ENCODE measurements at places on chromosomes 2 and 18. TPM values are rescaled to one million over a fixed set of nuclear protein-coding genes. Genes with fewer than 3 reads are reported as not detected.
A peak's percentile ranks its signal among the peaks of the same experiment; 100 is the strongest.

GRCh38 chr18:63177919-63178821, 141.4 kb downstream of the BCL2 start:
- DNase-seq = no peak
- no peak overlapping the region for H3K4me3 ChIP-seq
- H3K36me3 ChIP-seq = no peaks in the 10 kb centered on the region
- H3K27ac ChIP-seq = no peak overlapping the region
- peaks cover 16% of the 10 kb centered on the region for H3K4me1 ChIP-seq

GRCh38 chr2:62207491-62207890, 11.6 kb downstream of the B3GNT2 start:
- peaks cover 12% of the 10 kb centered on the region for H3K36me3 ChIP-seq
- H3K27me3 ChIP-seq = peaks cover 6% of the 10 kb centered on the region
- H3K27ac ChIP-seq = peak overlapping the region; percentile 78
- peaks cover 100% of the 10 kb centered on the region for H3K4me1 ChIP-seq
- no peak overlapping the region for H3K4me3 ChIP-seq
- DNase-seq = no peak

DNA sequence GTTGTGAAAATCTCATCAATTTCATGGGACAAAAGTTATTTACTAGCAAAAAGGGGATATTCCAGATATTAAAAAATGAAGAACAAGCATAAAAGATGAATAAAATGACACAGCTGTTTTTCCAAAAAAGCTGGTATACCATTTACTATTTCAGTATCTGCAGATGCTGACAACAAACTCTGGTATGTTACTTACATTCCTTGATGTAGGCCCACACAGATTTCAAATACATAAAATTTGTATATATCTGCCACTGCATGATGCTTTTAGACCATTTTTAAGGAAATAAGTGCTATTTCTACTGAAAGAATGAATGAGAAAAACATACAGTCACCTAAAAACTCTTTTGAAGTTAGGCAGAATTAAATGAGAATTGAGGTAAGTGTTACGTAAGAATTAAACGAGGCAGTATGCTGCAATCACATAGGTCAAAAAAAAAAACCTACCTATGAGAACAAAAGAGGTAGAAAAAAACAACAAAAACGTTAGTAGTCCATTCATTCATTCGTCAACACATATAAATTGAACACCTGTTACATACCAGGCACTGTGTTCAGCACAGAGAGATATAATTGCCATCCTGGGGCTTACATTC, 32.5 kb downstream of the ARL5A start:
- no peaks in the 10 kb centered on the region for H3K27me3 ChIP-seq
- H3K27ac ChIP-seq = no peak overlapping the region
- peaks cover 6% of the 10 kb centered on the region for H3K36me3 ChIP-seq
- H3K4me1 ChIP-seq = peaks cover 8% of the 10 kb centered on the region

DNA sequence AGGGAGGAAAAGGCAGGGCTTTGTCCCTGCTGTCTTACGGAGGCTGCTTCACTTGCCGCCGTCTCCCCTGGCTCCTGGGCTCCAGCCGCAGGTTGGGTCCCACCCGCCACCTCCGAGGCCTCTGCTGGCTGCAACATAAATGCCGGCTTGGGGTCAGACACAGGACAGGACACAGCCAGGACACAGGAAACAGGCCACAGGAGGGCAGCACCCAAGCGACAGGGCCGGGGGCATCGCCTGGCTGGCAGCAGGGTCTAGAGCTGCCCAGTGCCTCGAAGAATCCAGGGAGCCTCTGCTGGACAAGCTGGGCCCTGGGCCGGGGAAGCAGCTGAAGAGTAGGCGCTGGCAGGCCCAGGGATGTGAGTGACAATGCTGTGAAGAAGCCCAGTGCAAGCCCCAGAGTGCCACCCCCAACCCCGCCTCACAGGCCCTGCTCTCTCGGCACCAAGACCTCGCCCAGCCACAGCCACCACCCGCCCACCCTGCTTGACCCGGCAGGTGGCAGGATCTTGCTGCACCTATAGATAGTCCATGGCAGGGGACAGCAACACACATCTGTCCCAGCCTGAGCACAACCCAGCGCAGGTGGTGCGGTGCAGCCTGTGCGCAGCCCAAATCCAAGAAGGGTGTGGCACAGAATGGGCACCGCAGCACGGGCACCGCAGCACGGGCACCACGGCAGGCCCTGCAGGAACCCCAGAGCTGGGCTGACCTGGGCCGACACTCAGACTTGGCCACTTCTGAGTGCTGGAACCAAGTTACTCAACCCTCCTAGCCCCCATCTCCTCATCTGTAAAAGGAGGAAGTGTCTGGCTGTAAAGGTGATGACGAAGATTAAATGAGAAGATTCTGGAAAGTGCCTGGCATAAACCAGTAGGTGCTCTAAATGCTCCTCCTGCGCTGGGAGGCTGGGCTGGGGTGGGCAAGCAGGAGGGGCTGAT, 55.6 kb downstream of the BIN1 start:
- H3K36me3 ChIP-seq = peaks cover 6% of the 10 kb centered on the region
- no peak overlapping the region for H3K27ac ChIP-seq
- no peak for DNase-seq
- H3K4me3 ChIP-seq = no peak overlapping the region
- H3K27me3 ChIP-seq = peaks cover 6% of the 10 kb centered on the region

GRCh38 chr2:18991177-18992168, 366.9 kb downstream of the OSR1 start:
- H3K4me1 ChIP-seq = no peaks in the 10 kb centered on the region
- no peak overlapping the region for H3K27ac ChIP-seq
- no peak overlapping the region for H3K4me3 ChIP-seq
- no peaks in the 10 kb centered on the region for H3K36me3 ChIP-seq
- H3K27me3 ChIP-seq = no peaks in the 10 kb centered on the region

DNA sequence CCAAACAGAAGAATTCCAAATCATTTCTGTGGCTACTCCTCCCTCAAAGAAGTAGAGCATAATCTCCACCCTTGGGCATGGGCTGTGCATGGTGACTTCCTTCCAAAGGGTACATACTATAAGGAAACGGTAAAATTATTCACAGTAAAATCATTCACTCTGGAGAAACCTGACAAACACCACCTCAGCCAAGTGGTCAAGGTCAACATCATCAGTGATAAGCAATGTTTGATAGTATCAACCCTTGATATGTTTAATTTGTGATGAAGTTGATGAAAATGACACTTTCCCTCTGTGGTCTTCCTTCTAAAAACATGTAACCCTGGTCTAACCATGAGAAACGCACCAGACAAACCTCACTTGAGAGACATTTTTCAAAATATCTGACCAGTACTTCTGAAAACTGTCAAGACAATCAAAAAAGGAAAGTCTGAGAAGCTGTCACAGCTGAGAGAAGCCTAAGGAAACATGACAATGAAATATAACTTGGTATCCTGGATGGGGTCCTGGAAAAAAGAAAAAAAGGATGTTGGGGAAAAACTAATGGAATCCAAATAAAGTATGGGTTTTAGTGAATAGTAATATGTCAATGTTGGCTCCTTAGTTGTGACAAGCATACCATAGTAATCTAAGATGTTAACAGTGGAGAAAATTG, 9.4 kb upstream of the TXNDC2 start:
- H3K27me3 ChIP-seq = peaks cover 3% of the 10 kb centered on the region
- H3K36me3 ChIP-seq = no peaks in the 10 kb centered on the region

DNA sequence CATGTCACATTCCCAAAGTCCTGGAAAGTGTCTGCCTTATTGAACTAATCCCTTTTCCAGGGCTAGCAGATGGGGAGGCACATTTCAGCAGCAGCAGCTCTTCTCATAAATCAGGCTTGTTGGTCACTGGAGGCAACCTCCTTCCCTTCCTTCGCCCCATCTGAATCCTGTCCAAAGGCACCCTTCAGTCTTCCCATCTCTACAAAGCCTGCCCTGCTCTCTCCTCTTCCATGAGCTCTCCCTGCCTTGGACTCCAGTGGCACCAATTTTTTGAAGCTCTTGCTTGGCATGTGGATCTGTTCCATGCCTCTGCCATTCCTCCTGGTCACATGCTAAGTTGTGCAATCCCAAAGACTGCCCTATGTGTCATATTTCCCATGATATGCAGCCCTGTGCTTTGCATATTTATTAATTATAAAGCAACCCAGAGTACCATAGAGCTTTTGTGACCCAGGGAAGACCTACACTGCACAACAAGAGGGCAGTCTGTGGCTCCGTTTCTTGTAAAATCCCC, 70.3 kb downstream of the ANTXR1 start:
- no peak overlapping the region for H3K27ac ChIP-seq
- no peak overlapping the region for H3K4me3 ChIP-seq
- no peak for DNase-seq
- H3K27me3 ChIP-seq = peaks cover 26% of the 10 kb centered on the region
- H3K4me1 ChIP-seq = peaks cover 6% of the 10 kb centered on the region

DNA sequence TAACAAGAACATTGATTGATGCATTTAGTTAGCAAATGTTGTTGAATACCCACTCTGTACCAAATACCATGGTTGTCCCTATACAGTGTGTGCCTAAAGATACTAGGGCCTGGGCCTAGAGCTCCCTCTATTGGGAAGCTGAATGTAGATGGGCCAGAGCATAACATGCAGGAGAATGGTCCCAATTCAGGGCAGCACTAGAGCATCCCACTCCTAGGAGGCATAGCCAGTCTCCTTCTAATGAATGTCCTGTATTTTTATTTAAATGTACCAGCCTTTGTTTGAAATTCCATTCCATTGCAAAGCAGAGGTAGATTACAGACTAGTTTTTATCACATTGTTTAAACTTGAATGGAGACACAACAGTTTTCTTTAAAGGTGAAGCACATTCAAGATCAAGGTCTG, 90.6 kb downstream of the FEZ2 start:
- H3K27ac ChIP-seq = no peak overlapping the region
- H3K4me3 ChIP-seq = no peak overlapping the region
- peaks cover 6% of the 10 kb centered on the region for H3K36me3 ChIP-seq

DNA sequence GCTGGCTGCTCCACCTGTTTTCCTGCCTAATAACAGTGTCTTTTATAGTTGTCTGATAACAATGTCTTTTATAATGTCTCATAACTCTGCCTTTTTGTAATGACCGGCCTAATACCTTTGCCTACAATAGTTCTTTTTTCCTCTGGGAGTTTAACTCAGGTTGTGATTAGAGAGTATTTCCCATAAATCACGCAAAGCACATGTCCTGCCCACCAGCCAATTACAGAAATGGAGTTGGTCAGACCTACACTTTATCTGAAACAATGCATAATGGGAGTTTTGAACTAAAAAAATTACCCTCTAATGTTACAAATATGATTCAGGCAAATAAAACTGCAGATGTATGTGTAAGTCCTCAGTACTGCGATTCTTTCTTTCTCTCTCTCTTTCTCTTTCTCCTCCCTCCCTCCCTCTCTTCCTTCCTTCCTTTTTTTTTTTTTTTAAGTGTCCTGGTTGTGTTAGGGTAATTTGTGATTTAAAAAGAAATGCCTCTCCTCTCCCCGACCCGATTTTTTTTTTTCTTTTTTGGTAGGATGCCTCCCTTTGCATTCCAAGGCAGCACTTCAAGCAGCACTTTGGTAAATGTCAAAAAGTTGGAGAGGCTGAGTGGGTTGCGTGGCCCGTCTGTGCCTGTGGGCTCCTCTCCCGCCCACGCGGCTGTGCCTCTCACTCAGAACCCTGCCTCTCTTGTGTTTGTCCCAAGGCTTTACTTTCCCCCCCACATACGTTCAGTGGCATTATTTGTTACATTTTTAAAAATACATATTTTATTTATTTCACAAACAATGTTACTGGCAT, 147.3 kb downstream of the AGAP1 start:
- H3K27me3 ChIP-seq = peaks cover 4% of the 10 kb centered on the region
- DNase-seq = no peak
- no peaks in the 10 kb centered on the region for H3K4me1 ChIP-seq
- no peak overlapping the region for H3K27ac ChIP-seq
- H3K36me3 ChIP-seq = no peaks in the 10 kb centered on the region
- no peak overlapping the region for H3K4me3 ChIP-seq

GRCh38 chr2:144170179-144170578, 349.7 kb downstream of the ZEB2 start:
- H3K4me3 ChIP-seq = no peak overlapping the region
- peaks cover 11% of the 10 kb centered on the region for H3K36me3 ChIP-seq
- H3K27ac ChIP-seq = no peak overlapping the region
- DNase-seq = no peak
- no peaks in the 10 kb centered on the region for H3K4me1 ChIP-seq

DNA sequence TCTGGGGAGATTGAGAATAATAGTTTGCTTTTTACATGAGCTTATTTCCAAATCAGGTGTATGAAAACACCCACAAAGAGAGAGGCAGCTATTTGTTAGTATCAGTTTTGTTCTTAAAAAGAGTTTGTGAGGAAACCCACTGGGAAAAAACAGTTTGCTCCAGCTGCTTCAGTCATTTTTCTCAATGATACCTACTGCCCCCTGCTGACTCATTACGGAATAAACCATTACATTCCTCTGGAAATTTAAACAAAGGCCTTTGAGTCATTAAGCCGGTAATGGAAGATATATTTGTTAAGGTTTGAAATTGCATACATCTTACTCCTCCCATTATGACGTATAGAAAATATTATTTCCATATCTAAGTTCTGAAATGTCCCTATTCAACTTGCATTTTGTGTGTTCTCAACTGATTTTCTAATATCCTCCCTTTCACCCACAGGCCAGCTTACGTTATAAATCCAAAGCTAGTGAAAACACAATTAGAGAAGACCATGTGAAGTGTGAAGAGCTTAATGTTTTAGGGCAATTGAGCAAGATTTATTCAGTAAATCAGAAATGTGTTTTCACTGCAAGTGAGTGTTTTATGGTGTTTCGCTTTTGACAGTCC, 761.6 kb downstream of the DSC3 start:
- no peaks in the 10 kb centered on the region for H3K4me1 ChIP-seq
- DNase-seq = no peak
- no peak overlapping the region for H3K27ac ChIP-seq
- no peaks in the 10 kb centered on the region for H3K27me3 ChIP-seq

DNA sequence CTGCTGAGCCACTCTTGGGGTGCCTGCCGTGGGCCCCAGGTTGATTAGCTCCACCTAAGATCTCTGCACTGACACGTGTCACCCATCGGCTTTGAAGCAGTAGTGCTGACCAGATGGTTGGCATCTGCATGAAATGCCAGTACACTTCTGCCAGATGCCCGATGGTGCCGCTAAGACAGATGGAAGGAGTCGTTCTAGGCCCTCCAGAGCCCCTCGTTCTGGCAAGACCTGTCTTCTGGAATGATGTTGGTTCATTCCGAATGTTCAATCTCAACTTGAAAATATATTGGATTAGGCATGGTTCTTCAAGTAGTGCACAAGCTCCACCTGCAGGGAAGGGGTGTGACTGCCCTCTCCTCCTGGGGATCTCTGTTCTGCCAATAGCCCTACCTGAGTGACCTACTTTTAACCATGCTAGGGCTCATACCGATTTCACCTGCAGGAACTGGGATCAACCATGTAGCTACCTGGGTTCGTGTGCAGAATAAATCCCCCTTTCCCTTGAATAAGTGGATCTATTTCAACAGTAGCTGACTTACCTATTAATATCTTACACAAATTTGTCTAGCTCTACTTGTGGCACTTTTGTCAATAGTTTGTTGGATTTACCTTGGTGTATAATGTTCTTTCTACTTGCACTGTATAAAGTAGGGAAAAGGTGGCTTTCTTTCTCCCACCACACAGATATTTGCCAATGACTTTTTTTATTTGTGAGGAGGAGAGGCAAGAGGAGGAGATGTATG, 342.6 kb downstream of the CTNNA2 start:
- H3K27ac ChIP-seq = no peak overlapping the region
- H3K4me1 ChIP-seq = no peaks in the 10 kb centered on the region
- H3K4me3 ChIP-seq = no peak overlapping the region

Gene LYPD6B
- not detected for polyA plus RNA-seq

Gene IL36RN
- not detected for polyA plus RNA-seq

Gene UGT1A5
- polyA plus RNA-seq = not detected

Gene HK2
- 0.19 TPM for polyA plus RNA-seq

All from immature natural killer cell (primary cell).